ENCODE measurements at places on chromosomes 3 and 15. TPM values are rescaled to one million over a fixed set of nuclear protein-coding genes. Genes with fewer than 3 reads are reported as not detected.

- no peaks in the 10 kb centered on the region for H3K4me1 ChIP-seq
- DNase-seq: no peak
- H3K36me3 ChIP-seq: no peaks in the 10 kb centered on the region
- H3K27ac ChIP-seq: no peak overlapping the region
Observed at GRCh38 chr15:70512772-70513362, 250.5 kb downstream of the UACA start.

DNA sequence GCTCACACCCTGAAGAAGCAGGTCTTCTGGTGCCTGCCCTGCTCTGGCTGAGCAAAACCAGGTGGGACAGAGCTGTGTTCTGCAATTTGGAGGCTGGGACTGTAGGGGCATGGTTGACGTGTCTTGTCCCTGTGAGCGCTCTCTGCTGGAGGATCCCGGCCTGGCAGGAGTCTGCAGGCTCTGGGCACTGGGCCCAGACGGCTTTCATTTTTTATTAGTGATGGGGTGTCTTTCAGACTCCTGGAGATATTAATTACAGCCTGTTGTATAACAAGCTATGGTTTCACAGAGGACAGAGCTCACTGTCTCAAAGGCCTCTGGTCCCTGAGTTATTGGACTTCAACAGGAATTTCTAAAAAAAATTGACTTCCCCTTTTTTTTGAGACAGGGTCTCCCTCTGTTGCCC is 29.5 kb upstream of the ZNF710 start:
- no peak overlapping the region for H3K27ac ChIP-seq
- peaks cover 4% of the 10 kb centered on the region for H3K4me1 ChIP-seq
- no peaks in the 10 kb centered on the region for H3K27me3 ChIP-seq
- DNase-seq: peak; percentile 64
- H3K4me3 ChIP-seq: no peak overlapping the region

DNA sequence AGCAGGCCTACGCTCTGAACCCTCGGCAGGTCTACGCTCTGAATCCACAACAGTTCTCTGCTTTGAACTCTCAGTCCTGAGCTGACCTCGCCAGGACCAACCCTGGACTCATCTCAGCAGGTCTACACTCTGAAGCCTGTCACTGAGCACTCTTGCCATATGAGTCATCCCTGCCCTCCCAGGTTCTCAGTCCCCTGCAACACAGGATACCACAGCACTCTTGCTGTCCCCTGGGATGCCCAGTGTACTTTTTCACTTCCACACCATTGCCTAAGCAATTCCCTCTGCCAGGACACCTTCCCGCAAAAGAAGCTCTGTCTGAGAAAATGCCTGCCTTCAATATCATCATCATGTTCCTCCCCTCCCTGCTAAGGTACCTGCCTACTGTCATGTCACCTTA is 42.0 kb downstream of the NUP210 start:
- H3K4me1 ChIP-seq: no peaks in the 10 kb centered on the region
- no peak for DNase-seq
- H3K4me3 ChIP-seq: no peak overlapping the region
- H3K27ac ChIP-seq: no peak overlapping the region
- H3K36me3 ChIP-seq: peaks cover 65% of the 10 kb centered on the region

GRCh38 chr3:89368846-89369245 is 261.4 kb downstream of the EPHA3 start:
- DNase-seq: no peak
- no peaks in the 10 kb centered on the region for H3K36me3 ChIP-seq
- no peaks in the 10 kb centered on the region for H3K27me3 ChIP-seq
- H3K27ac ChIP-seq: no peak overlapping the region
- H3K4me3 ChIP-seq: no peak overlapping the region

DNA sequence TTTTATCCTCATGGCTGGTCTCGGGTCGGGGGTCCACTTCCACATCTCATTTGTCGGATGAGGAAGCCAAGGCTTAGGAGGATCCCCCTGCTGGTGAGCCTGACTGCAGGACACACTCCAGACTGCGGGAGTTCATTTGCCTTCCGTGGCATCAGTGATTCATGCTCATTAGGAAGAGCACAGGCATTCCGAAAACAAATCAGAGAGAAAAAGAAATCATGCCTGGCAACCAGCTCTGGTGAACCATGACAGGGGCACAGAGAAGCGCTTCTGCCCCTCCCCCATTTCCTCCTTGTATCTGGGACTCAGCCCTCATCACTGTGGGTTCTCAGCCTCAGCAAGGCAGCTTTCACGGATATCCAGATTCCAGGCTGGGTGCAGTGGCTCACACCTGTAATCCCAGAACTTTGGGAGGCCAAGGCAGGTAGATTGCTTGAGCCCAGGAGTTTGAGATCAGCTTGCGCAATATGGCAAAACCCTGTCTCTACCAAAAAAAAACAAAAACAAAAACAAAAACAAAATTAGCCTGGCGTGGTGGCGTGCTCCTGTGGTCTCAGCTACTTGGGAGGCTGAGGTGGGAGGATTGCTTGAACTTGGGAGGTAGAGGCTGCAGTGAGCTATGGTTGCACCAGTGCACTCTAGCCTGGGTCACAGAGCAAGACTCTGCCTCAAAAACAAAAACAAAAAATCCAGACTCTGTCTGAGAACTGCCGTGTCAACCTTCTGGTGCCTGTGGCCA is 28.4 kb downstream of the IRAK2 start:
- H3K36me3 ChIP-seq: peaks cover 8% of the 10 kb centered on the region
- H3K4me3 ChIP-seq: no peak overlapping the region
- peaks cover 75% of the 10 kb centered on the region for H3K4me1 ChIP-seq
- H3K27me3 ChIP-seq: no peaks in the 10 kb centered on the region
- DNase-seq: no peak

DNA sequence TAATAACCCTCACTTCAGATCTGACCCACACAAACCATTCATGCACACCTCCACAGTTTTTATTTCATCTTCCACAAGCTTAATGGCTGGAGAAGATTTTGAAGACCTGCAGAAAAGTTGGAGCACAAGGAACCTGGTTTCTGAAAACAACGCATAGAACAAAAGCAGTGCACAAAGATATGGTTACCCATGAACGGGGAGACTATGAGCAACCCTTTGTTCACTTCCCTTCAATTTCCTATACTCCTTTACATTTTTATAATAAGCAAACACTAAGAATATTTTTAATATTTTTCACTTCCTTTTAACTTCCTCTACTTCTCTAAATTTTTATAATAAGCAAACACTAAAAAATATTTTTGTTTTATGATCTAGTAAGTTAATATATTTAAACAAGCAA is 103.5 kb upstream of the UBE2E2 start:
- H3K27me3 ChIP-seq: no peaks in the 10 kb centered on the region
- no peak for DNase-seq
- H3K4me3 ChIP-seq: no peak overlapping the region
- no peaks in the 10 kb centered on the region for H3K4me1 ChIP-seq
- H3K36me3 ChIP-seq: no peaks in the 10 kb centered on the region

- no peaks in the 10 kb centered on the region for H3K36me3 ChIP-seq
- H3K4me3 ChIP-seq: no peak overlapping the region
Observed at GRCh38 chr3:117903226-117903625, 1131.4 kb downstream of the IGSF11 start.

DNA sequence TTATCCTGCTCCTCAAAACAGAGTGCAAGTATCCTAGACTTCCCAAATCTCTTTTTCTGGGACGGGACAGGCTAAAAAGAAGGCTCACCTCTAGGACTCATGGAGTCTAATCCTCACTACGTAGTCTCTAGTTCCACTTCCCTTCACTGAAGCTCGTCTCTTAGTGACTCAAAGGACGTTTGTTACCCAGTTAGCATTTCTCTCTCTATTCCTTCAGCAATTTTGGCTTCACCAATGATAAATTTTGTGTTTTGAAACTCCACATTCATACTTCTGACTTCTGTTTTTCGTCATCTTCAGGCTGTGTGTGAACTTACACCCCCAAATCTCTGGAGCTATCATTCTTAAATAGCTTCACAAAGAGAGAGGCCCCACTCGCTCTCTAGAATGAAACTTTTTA is 627.1 kb downstream of the NAALADL2 start:
- DNase-seq: no peak
- H3K27ac ChIP-seq: no peak overlapping the region

DNA sequence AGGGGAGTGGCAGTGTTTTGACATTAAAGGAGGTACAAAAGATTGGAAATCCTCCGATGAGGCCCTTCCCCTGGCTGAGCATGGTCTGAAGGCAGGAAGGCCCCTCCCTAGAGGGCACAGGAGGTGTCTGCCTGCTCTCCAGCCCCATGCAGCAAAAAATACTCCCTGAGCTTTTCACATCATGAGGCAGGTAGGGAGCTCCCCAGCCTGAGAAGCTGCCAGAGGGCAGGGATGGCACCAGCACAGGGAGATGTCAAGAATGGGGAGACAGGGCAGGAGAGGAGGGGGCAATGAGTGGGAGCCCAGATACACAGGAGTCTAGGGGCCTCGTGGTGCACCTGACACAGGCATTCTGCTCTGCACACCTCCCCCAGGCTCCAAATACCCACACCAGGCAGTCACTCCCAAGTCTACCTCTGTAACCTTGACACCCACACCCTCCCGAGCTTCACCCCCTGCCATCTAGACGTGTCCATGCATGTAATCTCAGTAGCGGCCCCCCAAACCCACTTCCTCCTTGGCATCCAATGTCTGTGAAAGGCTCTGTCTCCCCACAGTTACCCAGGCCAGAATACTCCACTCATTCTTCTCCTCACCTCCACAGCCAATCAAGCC is 22.9 kb downstream of the GRAMD2A start:
- H3K36me3 ChIP-seq: no peaks in the 10 kb centered on the region
- no peak overlapping the region for H3K4me3 ChIP-seq
- no peaks in the 10 kb centered on the region for H3K4me1 ChIP-seq
- no peaks in the 10 kb centered on the region for H3K27me3 ChIP-seq
- no peak overlapping the region for H3K27ac ChIP-seq

- H3K27ac ChIP-seq: no peak overlapping the region
- no peaks in the 10 kb centered on the region for H3K27me3 ChIP-seq
Observed at GRCh38 chr3:133383175-133383574, 16.7 kb upstream of the BFSP2 start.

DNA sequence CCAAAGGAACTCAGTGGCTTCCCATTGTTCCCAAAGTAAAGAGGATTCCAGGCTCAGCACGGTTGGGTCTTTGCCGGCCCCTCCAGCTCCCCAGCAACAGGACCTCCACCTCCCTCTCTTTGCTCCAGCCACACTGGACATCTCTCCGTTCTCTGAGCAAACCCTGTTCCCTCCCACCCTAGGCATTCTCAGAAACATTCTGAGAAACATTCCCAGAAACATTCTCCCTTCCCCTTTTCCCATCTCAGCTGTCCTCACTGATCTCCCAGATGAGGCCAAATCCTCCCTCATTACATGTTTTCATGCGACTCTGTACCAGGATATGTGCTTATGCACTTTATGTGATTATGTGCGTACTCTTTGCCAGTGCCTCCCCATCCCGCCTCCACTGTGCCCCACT is 14.1 kb downstream of the CCDC33 start:
- peak overlapping the region; percentile 82 for H3K27ac ChIP-seq
- no peak for DNase-seq
- peaks cover 3% of the 10 kb centered on the region for H3K27me3 ChIP-seq
- peaks cover 31% of the 10 kb centered on the region for H3K4me1 ChIP-seq

GRCh38 chr15:68885070-68885469 is 45.3 kb upstream of the SPESP1 start:
- H3K36me3 ChIP-seq: no peaks in the 10 kb centered on the region
- no peak for DNase-seq
- H3K27ac ChIP-seq: no peak overlapping the region
- H3K4me1 ChIP-seq: peaks cover 11% of the 10 kb centered on the region
- H3K27me3 ChIP-seq: no peaks in the 10 kb centered on the region
- no peak overlapping the region for H3K4me3 ChIP-seq

GRCh38 chr3:184669578-184669977 is 42.3 kb downstream of the MAGEF1 start:
- H3K4me1 ChIP-seq: no peaks in the 10 kb centered on the region
- no peak overlapping the region for H3K4me3 ChIP-seq
- H3K27ac ChIP-seq: no peak overlapping the region
- H3K27me3 ChIP-seq: no peaks in the 10 kb centered on the region
- DNase-seq: no peak

GRCh38 chr15:101551696-101552591 is 62.4 kb upstream of the PCSK6 start:
- H3K4me1 ChIP-seq: no peaks in the 10 kb centered on the region
- no peak overlapping the region for H3K27ac ChIP-seq
- no peaks in the 10 kb centered on the region for H3K27me3 ChIP-seq
- DNase-seq: no peak
- no peaks in the 10 kb centered on the region for H3K36me3 ChIP-seq

- no peak overlapping the region for H3K27ac ChIP-seq
- H3K27me3 ChIP-seq: no peaks in the 10 kb centered on the region
- H3K4me1 ChIP-seq: peaks cover 62% of the 10 kb centered on the region
- DNase-seq: no peak
- H3K4me3 ChIP-seq: no peak overlapping the region
Observed at GRCh38 chr3:160556141-160556540, 9.2 kb downstream of the KPNA4 start.

GRCh38 chr3:15332405-15333098 is at the start of gene SH3BP5:
TSS of gene SH3BP5 (minus strand) at chr3:15332586. CDS start at chr3:15332408, 178 bp downstream.
- H3K27ac ChIP-seq: peak within 1 kb of the TSS; percentile 85
- no peaks in the 10 kb centered on the region for H3K36me3 ChIP-seq
- peaks cover 29% of the 10 kb centered on the region for H3K4me1 ChIP-seq
- peak within 1 kb of the TSS; percentile 90 for H3K4me3 ChIP-seq

GRCh38 chr3:66863205-66864111 is 134.6 kb upstream of the KBTBD8 start:
- H3K27ac ChIP-seq: no peak overlapping the region
- H3K4me3 ChIP-seq: no peak overlapping the region
- DNase-seq: no peak
- H3K36me3 ChIP-seq: no peaks in the 10 kb centered on the region
- H3K4me1 ChIP-seq: no peaks in the 10 kb centered on the region
- no peaks in the 10 kb centered on the region for H3K27me3 ChIP-seq

- no peaks in the 10 kb centered on the region for H3K27me3 ChIP-seq
- H3K27ac ChIP-seq: no peak overlapping the region
- peaks cover 47% of the 10 kb centered on the region for H3K4me1 ChIP-seq
- H3K36me3 ChIP-seq: no peaks in the 10 kb centered on the region
- H3K4me3 ChIP-seq: peak overlapping the region; percentile 77
- DNase-seq: no peak
Observed at GRCh38 chr3:143975554-143976152, 4.0 kb downstream of the DIPK2A start.

- no peaks in the 10 kb centered on the region for H3K36me3 ChIP-seq
- no peak for DNase-seq
Observed at GRCh38 chr3:140164922-140165590, 230.1 kb downstream of the CLSTN2 start.

DNA sequence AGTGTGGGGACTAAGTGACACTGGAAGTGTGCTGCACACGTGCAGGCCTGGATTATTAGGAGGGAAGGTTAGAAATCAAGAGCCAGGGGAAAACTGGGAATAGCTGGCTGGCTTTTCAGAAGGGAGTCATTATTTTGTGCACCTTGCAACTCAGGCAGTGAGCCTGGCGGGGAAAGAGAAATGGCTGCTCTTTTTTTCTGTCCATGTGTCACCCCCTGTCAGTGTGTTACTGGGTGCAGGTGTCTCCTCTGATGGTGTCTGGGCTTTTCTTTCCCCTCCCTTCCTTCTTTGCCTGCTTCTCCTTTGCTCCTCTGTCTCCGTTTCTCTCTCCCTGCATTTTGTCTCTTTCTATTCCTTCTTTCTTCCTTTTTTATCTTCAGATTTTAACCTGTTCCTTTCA is 130.7 kb downstream of the APBA2 start:
- DNase-seq: no peak
- no peaks in the 10 kb centered on the region for H3K27me3 ChIP-seq
- H3K4me3 ChIP-seq: no peak overlapping the region
- no peak overlapping the region for H3K27ac ChIP-seq
- H3K36me3 ChIP-seq: no peaks in the 10 kb centered on the region

The SLC24A5 gene
- total RNA-seq: not detected

Measured in psoas muscle (tissue), 8 donors.